ENCODE measurements at places on chromosomes 5 and 9. TPM values are rescaled to one million over a fixed set of nuclear protein-coding genes. Genes with fewer than 3 reads are reported as not detected.

DNA sequence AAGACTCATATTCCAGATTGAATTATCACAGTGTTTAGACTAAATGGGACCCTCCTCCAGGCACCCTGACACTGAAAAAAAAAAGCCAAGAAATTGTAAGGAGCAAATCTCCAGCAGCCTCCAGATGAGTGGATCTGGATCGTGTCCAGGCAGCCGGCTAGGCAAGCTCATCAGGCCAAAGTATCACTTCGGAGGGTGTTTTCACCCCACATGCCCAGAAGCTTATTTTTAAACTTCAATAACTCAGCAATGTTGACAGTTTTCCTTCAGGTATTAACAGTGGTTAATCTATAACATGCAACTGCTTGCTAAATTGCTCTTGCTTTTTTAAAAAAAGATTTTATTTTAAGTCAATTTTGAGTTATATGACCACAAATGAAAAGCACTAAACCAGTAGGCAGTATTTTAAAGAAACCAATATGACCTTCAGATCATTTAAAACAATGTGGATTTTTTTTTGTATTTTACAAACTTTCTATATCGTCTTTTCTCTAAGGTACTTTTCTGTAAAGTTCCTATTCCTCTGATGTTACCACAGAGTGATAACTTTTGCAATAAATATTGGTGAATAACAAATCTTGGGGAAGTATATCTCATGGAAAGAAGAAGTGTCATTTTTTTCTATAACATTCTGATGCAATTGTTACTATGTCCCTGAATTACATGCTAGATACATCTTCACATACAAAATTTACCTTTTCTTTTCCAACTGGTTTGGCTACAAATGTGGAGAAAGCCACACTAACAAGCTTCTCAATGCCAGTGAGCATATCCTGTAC is 30.7 kb downstream of the ACOT12 start:
- DNase-seq: no peak

DNA sequence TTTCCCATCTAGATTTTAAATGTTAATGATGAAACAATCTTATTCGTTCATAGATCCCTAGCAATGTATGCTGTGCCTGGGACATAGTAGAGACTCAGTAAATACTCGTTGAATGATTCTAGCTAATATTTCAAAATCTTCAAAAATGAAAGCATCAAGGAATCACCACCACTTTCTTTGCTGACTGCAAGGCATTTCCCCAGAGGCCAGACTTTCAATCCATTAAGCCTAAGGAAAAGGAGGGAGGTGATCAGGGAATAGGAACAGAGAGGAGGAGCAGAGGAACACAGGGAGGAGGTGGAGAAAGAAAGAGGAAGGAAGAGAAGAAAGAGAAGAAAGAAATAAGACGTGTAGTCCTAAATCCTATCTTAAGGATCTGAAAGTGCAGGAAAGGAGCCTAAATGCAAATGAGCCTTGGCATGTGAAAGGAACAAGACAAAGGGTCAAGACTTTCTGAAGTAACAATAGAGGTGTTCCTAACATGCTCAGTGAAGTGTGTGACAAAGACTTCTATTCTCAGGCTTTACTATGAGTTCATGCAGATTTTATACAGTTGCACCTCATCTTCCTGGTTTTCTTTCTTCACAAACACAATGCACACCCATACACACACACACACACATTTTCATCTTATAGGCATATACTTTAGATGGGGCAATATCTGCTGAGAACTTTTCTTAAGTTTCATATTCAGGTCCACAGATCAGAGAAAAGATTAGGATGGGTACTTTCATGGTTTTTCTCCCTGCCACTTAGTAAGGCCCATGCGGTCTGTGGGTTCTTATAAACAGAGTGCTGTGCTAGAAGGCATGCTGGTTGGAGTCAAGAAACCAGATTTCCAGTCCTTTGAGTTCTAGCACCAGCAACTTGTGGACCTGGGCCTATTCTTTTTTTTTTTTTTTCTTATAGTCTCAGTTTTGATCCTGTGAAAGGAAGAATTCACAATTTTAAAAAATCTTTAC is 512.2 kb upstream of the TNC start:
- DNase-seq: no peak

ITK gene
- total RNA-seq: 1.2 TPM

DNA sequence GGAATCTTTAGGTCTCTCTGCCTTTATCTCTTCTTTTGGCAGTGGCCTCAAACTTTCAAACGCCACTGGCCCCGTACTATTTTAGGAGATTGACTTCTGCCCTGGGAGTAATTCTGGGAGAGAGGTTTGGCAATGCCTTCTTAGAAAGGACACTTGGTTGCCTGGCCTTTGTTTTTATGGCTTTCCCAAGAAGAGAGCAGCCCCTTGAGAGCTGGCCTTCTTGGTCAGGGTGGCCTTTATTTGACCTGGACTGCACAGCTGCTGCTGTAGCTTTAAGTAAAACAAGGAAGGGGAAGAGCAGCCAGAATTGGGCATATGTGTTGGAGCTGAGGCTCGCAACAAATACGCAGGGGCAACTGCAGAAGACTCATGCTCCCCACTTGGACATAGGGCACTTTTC is 60.8 kb downstream of the PTPN3 start:
- DNase-seq: no peak

DNA sequence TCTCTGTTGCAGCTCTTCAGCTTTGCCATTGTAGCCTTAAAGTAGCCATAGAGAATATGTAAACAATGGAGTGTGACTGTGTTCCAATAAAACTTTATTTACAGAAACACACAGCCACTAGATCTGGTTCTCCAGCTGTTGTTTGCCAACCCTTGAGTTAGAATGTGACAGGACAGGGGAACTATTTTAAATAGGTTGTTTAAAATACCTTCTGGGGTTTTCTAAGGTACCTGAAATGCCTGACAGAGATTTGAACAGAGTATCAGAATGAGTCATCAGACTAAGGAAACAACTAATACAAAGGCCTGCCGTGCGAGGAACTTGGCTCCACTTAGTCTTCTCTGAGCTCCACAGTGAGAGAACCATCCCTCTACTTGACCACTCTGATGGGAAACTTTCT is 85.4 kb downstream of the HSD17B4 start:
- no peak for DNase-seq

- no peak for DNase-seq
Measured at GRCh38 chr5:132754947-132755346, 7.7 kb downstream of the CCNI2 start.

GARIN3 gene
- not detected for total RNA-seq

CCDC192 gene
- total RNA-seq: not detected

GRCh38 chr5:102554082-102554481 is 55.3 kb upstream of the SLCO6A1 start:
- no peak for DNase-seq

- peak; percentile 44 for DNase-seq
Measured at GRCh38 chr5:6236858-6237481, 141.4 kb downstream of the MED10 start.

SPATA31D4 gene
- not detected for total RNA-seq

- no peak for DNase-seq
Measured at GRCh38 chr5:163760498-163760897, 255.1 kb downstream of the MAT2B start.

GRCh38 chr9:35570709-35571504 is 34.2 kb upstream of the TESK1 start:
- no peak for DNase-seq

C9orf78 gene
- 40.0 TPM for total RNA-seq

DNA sequence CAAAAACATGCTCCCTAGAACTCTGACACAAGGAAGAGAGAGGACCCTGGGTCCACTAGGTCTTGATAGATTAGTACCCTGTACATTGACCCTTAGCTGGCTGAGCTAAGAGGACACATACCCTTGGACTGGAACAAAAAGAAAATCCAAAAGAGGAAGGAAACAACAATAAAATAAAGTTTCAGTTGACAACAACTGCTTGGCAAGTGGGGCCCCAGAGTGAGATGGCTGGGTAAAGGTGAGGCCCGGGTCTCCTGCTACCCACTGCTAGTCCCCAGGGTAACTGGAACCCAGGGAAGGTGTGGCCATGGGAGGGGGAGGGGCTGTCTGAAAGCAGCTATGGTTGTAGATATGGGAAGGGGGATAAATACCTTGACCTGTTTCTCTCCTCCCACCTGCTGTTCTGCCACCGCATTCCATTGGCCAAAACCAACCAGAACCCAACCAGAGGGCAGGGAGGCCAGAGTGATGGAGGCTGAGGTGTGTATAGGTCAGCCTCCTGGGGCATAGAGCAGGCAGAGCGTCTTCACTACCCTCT is 11.7 kb downstream of the TAL2 start:
- no peak for DNase-seq

- DNase-seq: no peak
Measured at GRCh38 chr9:93988056-93988455, 32.9 kb upstream of the BARX1 start.

TMEM174 gene
- total RNA-seq: not detected

GRCh38 chr5:103033696-103034095 is 86.2 kb downstream of the GIN1 start:
- no peak for DNase-seq

TAF11L7 gene
- not detected for total RNA-seq

GRCh38 chr9:20314981-20315380 is 307.3 kb downstream of the MLLT3 start:
- no peak for DNase-seq

FAT2 gene
- not detected for total RNA-seq

- no peak for DNase-seq
Measured at GRCh38 chr9:8486095-8486494, 686.5 kb upstream of the DMAC1 start.

DNA sequence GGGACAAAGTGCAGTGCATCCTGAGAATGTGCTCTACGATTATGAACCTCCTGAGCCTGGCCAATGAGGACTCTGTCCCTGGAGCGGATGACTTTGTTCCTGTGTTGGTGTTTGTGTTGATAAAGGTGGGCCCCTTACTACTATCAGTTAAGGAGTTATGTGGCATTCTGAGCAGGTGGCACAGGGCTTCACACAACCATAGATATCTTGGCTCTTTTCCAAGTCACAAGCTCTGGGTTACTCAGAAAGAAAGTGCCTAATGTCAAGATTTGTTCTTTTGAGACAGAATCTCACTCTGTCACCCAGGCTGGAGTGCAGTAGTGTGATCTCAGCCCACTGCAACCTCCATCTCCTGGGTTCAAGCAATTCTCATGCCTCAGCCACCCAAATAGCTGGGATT is 99.0 kb downstream of the GAPVD1 start:
- no peak for DNase-seq

TMEFF1 gene
- 1.5 TPM for total RNA-seq

- DNase-seq: no peak
Measured at GRCh38 chr9:114938687-114939575, 8.5 kb upstream of the TNFSF8 start.

DNA sequence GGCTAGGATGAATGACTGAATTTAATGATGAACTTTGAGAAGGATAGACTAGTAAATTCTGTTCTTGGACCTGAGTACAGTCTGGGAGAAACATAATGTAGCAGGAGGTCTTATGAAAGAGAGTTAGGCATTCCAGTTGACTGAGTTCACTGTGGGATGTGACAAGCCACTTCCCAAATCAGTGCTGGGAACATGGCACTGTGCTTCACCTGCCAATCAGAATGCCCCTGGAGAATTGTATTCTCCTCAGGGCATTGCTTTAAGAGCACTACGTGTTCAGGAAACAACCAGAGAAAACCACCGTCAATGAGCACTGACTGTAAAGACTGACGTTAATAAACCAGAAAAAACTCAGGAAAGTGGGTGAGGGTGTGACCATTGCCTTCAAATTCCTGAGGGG is 1.2 kb downstream of the CCDC107 start:
- no peak for DNase-seq

NR5A1 gene
- 0.14 TPM for total RNA-seq

GRCh38 chr5:166938071-166938470 is 1353.4 kb upstream of the WWC1 start:
- DNase-seq: no peak

GRCh38 chr9:13705918-13706317 is 426.4 kb upstream of the MPDZ start:
- DNase-seq: no peak

CDC25C gene
- not detected for total RNA-seq

- DNase-seq: peak; percentile 88
Measured at GRCh38 chr9:129885018-129885669, 49.9 kb downstream of the USP20 start.

DNA sequence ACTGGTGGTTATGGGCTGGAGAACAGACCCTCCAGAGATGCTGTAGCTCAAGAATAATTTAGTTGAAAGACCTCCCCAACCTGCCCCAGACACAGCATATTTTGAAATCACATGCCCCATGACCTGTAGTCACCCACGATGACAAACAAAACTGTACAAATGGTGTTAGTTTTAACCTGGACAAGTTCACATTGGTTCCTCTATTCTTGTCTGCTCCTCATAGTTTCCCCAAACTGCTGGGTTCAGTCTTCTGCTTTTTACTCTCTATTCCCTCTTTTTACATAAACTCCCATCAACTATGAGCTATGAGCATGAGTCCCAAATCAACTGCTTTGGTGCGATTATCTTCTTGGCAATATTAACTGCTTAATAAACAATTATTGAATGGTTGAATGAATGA is 365.3 kb upstream of the CLINT1 start:
- DNase-seq: no peak

MORN5 gene
- total RNA-seq: 0.95 TPM

- DNase-seq: no peak
Measured at GRCh38 chr5:173310218-173310769, 17.9 kb downstream of the STC2 start.

- no peak for DNase-seq
Measured at GRCh38 chr5:142046191-142046590, 33.4 kb upstream of the GNPDA1 start.

GRCh38 chr5:179780362-179780761 is 13.4 kb upstream of the LTC4S start:
- DNase-seq: no peak

DNA sequence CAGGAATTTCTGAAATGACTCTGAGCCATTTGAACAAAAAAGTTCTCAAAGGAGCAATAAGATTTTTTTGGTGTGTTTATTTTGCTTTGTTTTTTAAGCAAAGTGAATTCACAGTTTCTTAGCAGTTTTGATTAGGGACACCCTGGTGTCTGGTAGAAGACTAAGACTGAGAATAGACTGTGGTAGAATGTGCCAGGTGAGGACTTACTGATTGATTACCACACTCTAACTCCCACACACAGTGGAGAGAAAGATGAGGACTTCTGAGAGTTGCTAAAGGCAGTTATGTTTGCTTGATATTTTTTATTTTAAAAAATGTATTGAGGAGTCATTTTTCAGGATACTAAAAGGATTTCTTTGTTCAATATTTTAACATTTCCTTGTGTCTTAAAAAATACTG is 175.1 kb downstream of the CD180 start:
- no peak for DNase-seq

OR1L8 gene
- not detected for total RNA-seq

DNA sequence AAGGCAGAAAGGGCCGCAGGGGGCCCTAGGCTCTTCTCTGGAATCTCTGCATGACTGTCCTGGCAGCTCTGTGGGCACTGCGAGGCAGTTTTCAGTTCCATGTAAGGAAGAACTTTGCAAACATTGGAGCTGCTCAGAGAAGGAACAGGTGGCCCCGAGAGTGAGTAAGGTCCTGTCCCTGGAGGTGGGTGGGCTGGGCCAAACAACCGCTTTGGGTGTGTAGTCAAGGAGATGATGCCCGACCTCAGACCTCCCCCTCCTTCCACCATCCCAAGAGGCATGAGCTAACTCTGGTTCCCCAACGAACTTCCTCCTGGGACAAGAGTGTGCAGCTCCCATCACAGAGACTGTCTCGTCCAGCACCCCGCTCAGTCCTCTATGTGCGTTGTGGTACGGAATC is 20.5 kb downstream of the CSF1R start:
- DNase-seq: no peak

GRCh38 chr9:130856474-130856873 is 21.4 kb downstream of the ABL1 start:
- no peak for DNase-seq

ADAMTSL1 gene
- 26.7 TPM for total RNA-seq

KIF2A gene
- total RNA-seq: 40.2 TPM

SCGB3A2 gene
- total RNA-seq: not detected

PTPA gene
- 100 TPM for total RNA-seq

RNF208 gene
- 2.3 TPM for total RNA-seq
